ENCODE measurements at places on chromosomes 6 and 20.

GRCh38 chr20:41004531-41005360 is 23.9 kb upstream of the TOP1 start:
- no peak for DNase-seq

DNA sequence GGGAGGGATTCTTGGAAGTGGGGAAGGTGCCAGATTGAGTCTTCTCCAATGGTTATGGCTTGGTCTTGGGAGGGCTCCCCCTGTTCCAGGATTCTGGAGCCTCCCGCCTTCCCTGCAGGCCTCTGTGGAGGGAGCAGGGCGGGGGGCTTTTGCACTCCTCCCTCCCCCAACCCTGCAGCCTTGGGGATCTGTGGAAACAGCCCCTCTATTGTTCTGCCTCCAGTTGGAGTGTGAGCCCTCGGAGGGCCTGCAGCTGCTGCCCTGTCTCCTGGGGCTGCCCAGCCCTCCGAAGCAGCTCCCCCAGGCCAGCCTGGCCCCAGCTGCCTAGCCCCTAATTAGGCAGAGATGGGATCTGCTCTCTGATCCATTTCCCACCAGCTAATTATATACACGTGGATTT is 14.7 kb downstream of the FAM110A start:
- DNase-seq, result no peak

GRCh38 chr6:79672631-79673111 is 41.5 kb downstream of the SH3BGRL2 start:
- DNase-seq, result no peak

DNA sequence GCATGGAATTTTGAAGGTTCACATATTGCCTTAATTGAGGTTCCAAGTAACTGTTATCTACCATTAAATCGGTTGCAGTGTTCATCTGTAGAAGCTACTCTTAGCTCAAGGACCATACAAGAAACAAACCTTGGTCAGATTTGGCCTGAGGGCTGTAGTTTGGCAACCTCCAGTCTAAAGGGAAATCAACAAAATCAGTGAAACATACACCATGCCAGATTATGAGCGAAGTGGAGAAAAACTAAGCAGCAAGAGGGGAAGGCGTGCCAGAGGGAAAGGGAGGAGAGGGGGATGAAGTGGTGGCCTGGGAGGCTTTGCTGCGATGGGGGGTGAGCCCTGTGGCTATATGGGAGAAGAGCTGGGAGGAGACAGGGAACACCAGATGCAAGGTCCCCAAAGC is 8.8 kb upstream of the SNAI1 start:
- DNase-seq, result no peak

DNA sequence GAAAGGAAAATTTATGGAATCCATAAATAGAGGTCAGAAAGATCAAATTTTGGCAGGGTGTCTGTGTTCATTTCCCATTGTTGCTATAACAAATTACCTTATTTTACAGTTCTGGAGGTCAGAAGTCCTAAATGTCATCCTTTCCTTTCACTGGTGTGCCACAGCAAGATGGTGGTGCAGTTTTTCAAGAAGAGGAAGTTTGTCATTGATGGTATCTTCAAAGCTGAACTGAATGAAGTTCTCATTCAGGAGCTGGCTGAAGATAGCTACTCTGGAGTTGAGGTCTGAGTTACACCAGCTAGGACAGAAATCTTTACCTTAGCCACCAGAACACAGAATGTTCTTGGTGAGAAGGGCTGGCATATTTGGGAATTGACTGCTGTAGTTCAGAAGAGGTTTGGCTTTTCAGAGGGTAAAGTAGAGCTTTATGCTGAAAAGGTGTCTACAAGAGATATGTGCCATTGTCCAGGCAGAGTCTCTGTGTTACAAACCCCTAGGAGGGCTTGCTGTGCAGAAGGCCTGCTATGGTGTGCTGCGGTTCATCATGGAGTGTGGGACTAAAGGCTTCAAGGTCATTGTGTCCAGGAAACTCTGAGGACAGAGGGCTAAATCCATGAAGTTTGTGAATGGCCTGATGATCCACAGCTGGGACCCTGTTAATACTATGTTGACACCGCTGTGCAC is 7.2 kb upstream of the CCNC start:
- no peak for DNase-seq

DNA sequence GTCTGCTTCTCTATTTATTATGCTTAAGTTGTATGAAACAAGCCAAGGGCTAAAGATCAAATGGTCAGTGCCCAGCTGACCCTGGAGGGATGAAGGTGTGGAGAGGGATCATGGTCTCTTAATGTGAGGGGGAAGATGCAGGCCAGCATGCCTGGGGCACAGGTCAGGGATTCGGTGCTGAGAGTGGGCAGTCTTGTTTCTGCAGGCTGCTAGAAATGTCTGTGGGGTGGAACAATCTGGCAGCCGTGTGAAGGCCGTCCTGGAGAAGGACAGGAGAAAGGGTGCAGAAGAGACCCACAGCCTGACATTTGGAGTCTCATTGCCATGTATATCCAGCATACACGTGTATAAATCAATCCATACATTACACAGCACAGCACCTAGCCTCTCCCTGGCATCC is 258.3 kb upstream of the MOCS1 start:
- no peak for DNase-seq

DNA sequence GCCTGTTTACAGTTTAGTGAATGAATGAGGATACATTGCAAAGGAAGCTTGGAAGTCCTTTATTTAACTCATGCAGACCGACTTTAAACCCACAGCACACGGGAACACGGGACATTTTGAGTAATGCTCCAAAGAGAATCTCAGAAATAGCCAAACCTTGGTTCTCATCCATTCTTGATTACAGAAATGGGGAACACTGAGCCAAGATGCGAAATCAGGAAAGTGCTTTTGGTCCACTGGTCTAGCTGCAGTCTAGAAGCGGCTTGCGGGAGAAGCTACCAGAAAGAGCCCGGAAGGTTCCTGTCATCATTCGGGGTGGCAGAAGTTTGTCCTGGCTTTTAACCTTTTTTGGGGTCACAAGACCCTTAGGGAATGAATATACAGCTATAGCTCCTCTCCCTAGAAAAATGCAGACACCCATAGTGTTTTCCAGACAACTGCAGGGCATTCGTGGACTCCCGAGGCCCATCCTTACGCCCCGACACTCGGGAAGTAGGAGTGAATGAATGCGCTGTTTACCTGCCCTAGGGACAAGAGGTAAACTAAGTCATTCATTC is 475 bp upstream of the TMEM181 start:
- no peak for DNase-seq

DNA sequence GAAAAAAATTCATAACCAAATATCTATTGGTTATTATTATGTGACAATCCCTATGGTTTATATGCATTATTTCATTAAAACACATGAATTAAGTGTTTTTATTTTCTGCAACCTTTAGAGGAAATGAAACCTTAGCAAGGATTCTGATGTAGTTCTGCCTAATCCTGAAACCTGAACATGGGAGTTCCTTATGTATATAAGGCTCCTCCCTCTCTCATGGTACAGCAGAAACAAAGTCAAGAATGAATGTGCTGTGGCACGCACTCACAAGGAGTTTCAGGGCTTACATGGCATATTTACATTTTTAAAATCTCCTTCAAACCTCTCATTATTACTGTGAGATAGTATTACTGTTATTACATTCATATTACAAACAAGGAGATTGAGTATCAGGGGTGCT is 426.4 kb upstream of the CITED2 start:
- DNase-seq, result no peak

GRCh38 chr6:37362101-37362828 is 8.5 kb downstream of the RNF8 start:
- no peak for DNase-seq

- no peak for DNase-seq
These were observed 20.1 kb downstream of the B4GALT5 start for GRCh38 chr20:49693435-49694171.

DNA sequence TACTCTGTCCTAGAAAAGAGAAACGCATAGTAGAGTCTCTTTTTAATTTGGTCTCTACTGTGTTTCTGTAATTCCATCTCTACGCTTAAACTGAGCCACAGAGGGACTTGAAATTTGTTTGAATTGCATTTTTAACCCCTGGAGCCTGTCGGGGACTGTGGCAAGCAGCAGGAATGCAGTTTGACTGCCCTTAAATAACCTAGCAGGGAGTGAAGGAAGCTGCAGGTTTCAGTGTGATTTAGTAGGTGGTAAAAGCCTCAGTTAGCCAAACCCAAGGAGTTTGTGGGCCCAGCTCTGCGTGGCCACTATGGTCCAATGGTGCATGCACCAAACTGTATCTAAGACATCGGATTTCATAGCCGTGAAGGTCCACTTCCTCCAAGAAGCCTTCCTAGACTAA is 70.3 kb upstream of the MC3R start:
- DNase-seq, result no peak

GRCh38 chr6:20242397-20242796 is 30.1 kb upstream of the MBOAT1 start:
- no peak for DNase-seq

- DNase-seq, result no peak
These were observed 82.3 kb upstream of the RIPOR2 start for GRCh38 chr6:25017932-25018567.

GRCh38 chr6:78561015-78561414 is 306.3 kb upstream of the IRAK1BP1 start:
- no peak for DNase-seq

- DNase-seq, result no peak
These were observed 60.2 kb downstream of the BFSP1 start for GRCh38 chr20:17470973-17471372.

GRCh38 chr6:136079701-136080565 is 170.2 kb downstream of the MTFR2 start:
- DNase-seq, result no peak

- DNase-seq, result no peak
These were observed 239.5 kb downstream of the TFAP2A start for GRCh38 chr6:10175362-10175761.

DNA sequence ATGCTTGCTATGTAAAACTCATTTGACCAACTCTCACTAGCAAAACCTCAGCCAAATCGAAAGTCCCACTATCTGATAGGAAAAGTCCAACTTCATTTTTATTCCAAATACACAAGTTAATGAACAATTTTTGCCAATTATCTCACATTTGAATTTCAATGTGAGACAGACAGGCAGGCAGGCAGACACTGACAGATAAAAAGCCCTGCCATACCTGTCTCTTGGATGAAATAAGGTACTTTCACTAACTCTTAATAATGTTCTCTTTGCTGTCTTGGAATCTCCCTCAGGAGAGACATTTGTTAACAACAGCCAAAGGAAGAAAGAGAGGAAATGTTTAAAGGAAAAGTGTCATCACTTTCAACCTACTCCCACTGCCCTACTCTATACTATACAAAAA is 82.0 kb downstream of the RNGTT start:
- DNase-seq, result no peak

GRCh38 chr6:140058863-140059262 is 684.4 kb upstream of the CITED2 start:
- no peak for DNase-seq

DNA sequence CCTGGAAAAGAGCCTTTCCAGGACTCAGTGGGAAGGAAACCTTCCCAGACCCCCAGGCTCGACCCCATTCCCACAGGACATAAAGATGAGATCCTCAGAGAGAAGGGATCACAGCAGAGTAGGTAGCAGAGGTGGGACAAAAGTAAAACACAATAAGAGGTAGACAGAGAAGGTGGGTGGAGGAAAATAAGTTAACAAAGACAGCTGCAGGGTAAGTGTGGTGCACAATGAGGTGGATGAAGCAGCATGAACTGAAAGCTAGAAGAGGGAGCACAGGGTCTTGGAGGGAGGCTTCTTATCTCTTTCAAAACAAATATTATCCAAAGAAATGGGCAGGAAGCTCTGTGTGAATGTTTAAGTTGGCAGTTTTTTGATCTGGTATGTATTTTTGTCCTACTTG is 14.0 kb upstream of the MAP7 start:
- DNase-seq, result no peak

DNA sequence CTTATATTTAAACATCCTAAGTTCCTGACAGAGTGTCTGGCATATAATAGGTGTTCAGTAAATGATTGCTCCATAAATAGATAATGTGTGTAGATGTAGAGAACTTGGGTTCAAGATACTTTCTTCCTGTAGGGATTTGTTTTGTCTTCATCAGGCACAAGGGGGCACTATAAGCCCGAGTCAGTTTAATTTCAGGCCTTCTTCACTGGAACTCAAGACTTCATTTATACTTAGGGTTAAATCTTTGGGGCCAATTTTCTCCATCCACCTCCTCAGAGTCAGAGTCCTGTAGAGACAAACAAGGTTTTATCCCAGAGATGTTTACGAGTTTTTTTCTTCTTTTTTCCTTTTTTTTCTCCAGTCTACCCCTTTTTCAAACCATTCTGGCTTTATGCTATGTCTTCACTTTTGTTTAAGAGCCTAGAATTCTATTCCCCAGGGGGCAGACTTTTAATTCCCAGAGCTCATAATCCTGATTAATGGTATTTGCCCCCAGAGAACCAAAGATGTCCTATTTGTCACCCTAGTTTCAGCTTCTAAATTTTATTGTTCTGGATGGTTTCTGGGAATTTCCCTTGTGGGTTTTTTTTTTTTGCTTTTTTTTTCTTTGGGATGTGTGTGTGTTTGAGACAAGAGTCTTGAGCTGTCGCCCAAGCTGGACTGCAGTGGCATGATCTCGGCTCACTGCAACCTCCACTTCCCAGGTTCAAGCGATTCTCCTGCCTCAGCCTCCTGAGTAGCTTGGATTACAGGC is 88.4 kb downstream of the HFE start:
- DNase-seq, result no peak

DNA sequence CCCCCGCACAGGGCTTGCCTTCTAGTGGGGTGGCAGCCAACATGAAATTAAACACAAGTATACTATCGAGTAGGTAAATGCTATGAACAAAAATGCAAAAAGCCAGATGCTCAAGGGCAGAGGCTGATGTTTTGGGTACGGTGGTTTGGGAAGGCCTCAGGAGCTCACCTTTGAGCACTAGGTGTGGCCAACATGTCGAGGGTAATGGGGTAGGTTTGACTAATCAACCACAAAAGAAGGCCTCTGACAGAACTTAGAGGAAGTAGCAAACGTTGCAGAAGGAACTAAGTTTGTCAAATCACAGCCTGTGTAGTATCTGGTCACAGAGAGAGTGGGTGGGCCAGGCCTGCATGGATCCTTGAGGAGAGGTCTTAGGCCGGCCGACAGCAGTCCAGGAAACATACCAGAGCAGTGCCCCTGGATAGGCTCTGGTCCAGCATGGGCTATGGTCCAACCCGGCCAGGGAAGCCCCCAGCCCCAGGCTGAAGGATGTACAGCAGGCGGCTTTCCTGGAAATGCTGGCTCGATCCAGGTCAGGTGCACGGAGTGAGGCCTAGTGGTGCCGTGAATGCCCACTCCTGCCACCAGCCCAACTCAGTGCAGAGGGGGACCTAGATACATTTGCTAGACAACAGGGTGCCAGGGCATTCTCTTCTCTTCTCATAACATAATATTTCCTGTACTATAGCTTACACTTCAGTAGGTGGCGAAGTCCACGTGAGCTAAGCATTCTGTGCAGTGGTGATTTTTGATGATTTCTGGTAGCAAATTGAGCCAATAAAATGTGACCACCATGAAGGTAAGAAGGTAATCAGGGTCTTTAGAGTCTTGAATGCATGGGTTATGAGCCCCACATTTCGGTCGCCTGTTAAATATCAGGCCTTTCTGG is 56.3 kb upstream of the CD93 start:
- DNase-seq, result no peak

- no peak for DNase-seq
These were observed 45.6 kb downstream of the CENPW start for GRCh38 chr6:126385536-126385935.

All from cortex of kidney (tissue), 1 donor.